ENCODE measurements at places on chromosomes 3 and 15.
A peak's percentile ranks its signal among the peaks of the same experiment; 100 is the strongest.

GRCh38 chr3:14506626-14507304 is 33.4 kb downstream of the GRIP2 start:
- DNase-seq = no peak

GRCh38 chr15:42825599-42825998 is 88.7 kb upstream of the CDAN1 start:
- no peak for DNase-seq

GRCh38 chr3:43330981-43331380 is 44.6 kb downstream of the SNRK start:
- no peak for DNase-seq

DNA sequence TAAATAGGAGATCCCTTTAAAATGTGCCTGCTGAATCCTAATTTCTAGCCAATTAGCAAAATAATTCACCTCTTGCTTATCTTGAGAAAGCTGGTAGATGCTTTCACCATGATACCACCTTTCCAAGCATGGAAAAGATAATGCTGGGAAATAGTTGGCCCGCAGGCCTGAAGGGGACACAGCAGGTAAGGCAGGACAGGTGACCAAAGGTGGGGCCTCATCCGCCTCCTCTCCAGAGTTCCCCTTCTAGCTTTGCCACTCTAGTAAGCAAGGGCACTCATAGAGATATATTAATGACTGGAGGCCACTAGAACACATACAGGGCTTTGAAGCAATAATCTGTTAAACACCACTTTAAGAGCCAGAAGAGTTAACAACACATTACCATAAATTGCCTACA is 45.5 kb downstream of the SATB1 start:
- no peak for DNase-seq

- DNase-seq = no peak
These were observed 499.6 kb upstream of the CCDC54 start for GRCh38 chr3:106877627-106878026.

DNA sequence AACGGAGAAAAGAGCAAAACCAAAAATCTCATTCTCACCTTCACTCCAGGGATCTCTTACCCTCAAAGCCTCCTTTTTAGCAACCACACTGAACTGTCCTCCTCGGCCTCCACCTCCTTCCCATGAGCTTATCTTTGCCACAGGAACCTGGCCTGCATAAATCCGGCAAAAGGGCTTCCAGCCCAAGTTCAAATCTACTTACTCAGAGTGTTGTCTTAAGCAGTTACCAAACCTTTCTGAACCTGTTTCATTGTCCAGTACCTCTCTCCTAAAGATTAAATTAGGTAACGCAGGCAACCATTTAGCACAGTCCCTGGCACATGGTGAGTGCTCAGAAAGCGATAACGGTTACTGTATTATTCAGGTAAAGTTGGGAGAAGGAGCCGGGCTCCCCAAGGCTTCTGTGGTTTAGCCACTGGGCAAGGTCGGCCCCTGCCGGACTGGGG is 777 bp downstream of the CIB1 start:
- DNase-seq = no peak

DNA sequence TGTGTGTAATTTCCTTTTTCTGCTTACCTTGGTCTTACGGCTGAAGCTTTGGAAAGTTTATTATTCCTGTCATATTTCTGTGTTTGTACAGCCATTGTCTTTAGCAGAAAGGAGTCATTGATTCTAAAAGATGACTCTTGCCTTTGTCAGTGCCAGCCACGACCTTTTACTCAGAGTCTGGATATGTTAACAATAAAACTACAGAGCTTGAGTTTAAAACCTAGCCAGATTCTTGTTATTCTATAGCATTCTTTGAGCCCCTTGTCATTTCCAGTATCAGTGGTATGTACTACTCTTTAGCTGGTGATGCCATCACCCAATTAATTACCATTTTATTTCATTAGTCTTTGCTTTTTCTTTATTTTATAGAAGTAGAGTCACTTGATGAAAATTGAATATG is 142.4 kb downstream of the TCF12 start:
- peak; percentile 91 for DNase-seq

GRCh38 chr3:36895496-36896409 is 49.1 kb downstream of the TRANK1 start:
- no peak for DNase-seq

DNA sequence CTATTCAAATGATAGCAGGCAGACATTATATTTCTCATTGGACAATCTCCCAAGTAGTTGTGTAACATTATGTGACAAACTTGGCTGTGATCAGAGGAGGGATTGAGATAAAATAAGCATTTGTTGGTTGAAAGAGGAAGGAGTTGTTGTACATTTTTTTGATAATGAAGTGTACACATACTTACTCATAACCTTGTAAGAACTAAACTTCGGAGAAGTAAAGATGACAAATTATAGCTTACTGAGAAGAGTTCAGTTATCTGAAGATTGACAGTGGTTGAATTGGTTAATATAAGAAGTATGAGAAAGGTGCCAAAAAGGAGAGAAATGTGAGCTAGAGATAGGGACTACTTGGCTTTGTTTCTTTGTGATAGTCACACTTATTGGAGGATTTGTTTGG is 32.6 kb downstream of the STT3B start:
- DNase-seq = no peak

GRCh38 chr3:125053304-125053699 is 2.5 kb downstream of the HEG1 start:
- DNase-seq = no peak

GRCh38 chr3:67090474-67090873 is 92.4 kb downstream of the KBTBD8 start:
- peak; percentile 70 for DNase-seq
